ENCODE measurements at places on chromosomes 6 and 20.
A peak's percentile ranks its signal among the peaks of the same experiment; 100 is the strongest.

DNA sequence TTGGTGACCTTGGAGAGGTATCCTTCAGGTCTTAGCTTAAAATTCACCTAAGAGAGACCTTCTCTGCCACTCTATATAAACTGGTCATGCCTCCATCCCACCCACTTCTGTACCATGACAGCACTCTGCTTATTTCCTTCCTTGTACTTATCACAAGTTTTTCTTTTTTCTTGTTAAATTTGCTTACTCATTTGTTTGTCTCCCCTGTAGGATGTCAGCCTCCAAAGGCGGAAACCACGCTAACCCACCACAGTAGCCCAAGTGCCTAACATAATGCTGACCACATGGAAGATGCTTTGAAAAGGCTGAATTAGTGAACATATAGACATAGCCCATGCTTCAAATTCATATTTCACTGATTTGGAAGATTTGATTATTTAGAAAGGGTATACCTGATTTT, 5.4 kb downstream of the BMP6 start:
- no peak for DNase-seq

GRCh38 chr6:28137505-28137981, 4.1 kb upstream of the ZKSCAN8 start:
- no peak for DNase-seq

- DNase-seq, result no peak
Observed at GRCh38 chr6:152394303-152394702, 242.9 kb downstream of the SYNE1 start.

DNA sequence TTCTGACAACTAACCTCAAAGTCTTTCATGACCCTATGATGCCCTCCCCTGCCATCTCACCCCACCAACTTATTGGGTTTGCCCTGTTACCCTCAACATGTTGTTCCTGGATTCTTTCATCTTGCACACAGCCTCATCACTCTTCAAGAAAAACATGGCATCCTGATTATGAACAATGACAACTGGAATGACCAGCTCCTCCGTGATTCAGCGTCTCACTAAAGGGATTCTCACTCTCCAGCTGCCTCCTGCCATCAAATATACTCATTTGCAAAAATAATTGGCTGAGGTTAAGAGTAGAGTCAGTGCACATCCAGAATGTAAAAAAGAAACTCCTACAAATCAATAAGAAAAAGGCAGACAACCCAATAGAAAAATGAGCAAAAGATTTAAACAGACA, 59.7 kb upstream of the MDGA1 start:
- no peak for DNase-seq

GRCh38 chr6:154039231-154039842, at the start of gene OPRM1:
TSS of gene OPRM1 (plus strand) at chr6:154039240. CDS start at chr6:154039545, 305 bp downstream.
- peak; percentile 7 for DNase-seq

DNA sequence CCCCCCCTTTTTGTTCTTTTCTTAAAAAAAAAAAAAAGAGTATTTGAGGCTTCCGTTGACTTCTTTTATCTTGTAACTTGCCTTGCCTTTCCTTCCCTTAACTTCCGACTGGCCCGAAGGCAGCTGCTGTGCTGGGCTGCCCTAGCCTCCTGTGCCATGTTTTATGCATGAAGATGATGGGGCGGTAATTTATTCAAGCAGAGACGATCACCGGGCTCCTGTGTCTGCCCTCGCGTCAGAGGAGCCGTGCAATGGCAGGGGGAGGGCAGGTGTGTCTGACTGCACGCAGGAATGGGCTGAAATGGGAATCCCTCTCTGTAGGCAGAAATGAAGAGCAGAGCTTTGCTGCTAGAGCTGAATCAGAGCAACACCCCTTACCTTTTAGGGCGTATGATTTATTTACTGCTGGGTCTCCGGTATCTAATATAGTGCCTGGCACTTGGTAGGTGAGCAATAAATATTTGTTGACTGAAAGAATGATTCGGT, 106.3 kb upstream of the RIPOR2 start:
- no peak for DNase-seq

DNA sequence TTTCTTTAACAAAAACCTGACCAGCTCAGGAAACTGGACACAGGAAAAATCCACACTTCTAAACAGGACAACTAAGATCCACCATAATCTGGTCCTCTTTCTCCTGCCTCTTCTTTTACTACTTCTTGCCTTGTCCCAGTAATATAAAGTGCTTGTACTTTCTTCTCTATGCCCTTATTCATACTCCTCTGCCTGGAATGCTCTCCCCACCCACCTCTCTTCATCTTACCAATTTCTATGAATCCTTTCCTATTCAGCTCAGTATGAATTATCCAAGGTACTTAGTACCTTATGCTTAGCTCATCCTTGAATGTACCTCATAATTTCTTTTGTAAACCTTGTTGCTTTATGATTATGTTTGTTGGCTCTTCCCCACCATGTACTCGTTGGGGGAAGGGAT, 159.4 kb downstream of the CDK19 start:
- DNase-seq, result no peak

DNA sequence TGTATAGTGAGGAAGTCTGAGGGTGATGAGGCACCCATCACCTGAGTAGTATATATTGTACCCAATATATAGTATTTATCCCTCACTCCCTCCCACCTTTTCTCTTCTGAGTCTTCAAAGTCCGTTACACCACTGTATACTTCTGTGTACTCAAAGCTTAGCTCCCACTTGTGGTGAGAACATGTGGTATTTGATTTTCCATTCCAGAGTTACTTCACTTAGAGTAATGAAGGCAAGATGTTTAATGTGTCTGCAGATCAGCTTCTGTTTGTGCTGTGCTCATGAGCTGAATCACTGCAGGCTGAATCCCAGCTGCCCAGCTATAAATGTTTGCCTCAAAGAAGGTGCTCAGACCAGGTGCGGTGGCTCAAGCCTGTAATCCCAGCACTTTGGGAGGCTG, 139.3 kb upstream of the FOXA2 start:
- no peak for DNase-seq

DNA sequence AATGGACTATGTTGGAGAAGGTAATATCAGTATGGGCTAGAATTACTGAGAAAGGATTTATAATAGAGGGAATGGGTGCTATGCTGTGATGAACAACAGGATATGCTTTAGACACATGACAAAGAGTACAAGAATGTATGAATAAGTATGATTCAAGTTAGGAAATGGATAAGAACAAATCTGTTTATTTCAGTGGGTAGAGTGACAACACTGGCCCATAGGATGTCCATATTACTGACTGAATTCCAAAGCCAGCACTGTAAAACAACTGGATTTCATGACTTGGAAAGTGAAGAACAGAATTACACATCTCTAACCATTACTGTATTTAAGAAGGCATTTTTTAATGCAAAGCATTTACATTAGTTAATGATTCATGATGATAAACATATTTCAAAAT, 35.9 kb downstream of the EPM2A start:
- no peak for DNase-seq

DNA sequence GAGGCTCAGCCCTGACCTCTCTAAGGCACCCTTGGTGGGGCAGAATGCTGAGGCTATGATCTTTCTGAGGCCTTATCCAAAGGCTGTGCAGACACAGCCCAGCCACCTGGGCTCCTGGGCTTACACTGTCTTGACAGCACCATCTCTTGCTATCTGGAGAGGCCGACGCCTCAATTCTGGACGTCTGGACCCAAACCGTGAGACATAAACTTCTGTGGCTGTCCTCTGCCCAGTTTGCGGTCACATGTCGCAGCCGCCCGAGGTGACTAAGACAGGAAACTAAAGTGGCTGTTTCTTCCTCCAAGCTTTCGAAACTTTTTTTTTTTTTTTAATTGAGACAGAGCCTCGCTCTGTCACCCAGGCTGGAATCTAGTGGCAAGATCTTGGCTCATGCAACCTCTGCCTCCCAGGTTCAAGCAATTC, 49.3 kb downstream of the PRR18 start:
- peak; percentile 26 for DNase-seq

- DNase-seq, result no peak
Observed at GRCh38 chr6:41080621-41081020, 7.8 kb downstream of the NFYA start.

GRCh38 chr6:41757271-41757670, 10.1 kb upstream of the PGC start:
- DNase-seq, result no peak
